Activated naive CD8-positive, alpha-beta T cell treated with anti-CD3 and anti-CD28 coated beads, Interleukin-2, amount 50 U/mL, for 24 hours (primary cell): ENCODE measurements at places on chromosomes 1 and 21.

DNA sequence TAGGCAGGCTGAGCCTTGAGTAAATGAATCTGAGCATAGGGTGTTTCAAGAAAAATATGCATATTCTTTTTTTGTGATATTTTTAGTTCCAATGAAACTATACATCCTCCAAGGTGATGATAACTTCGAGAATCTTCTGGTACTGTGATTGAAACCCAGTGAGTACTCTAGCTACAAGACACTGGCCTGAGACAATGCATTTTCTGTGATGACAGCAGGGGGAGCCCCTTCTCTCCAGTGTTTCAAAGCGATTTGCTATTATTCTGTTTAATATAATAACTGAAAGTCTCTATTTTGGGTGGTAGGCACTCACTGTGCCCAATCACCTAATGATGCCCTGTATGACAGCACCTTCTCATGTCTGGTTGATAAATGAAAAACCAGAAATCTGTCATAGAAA, 12.1 kb downstream of the IRF2BP2 start:
- H3K27me3 ChIP-seq: no peaks in the 10 kb centered on the region
- H3K27ac ChIP-seq: no peak overlapping the region
- H3K4me3 ChIP-seq: no peak overlapping the region
- H3K4me1 ChIP-seq: peaks cover 63% of the 10 kb centered on the region
- peaks cover 7% of the 10 kb centered on the region for H3K36me3 ChIP-seq

GRCh38 chr1:150235294-150235851, 539 bp downstream of the ANP32E start:
- H3K27me3 ChIP-seq: peaks cover 1% of the 10 kb centered on the region
- peaks cover 26% of the 10 kb centered on the region for H3K4me1 ChIP-seq
- DNase-seq: peak; percentile 49
- H3K36me3 ChIP-seq: peaks cover 27% of the 10 kb centered on the region
- no peak overlapping the region for H3K4me3 ChIP-seq
- H3K27ac ChIP-seq: no peak overlapping the region

DNA sequence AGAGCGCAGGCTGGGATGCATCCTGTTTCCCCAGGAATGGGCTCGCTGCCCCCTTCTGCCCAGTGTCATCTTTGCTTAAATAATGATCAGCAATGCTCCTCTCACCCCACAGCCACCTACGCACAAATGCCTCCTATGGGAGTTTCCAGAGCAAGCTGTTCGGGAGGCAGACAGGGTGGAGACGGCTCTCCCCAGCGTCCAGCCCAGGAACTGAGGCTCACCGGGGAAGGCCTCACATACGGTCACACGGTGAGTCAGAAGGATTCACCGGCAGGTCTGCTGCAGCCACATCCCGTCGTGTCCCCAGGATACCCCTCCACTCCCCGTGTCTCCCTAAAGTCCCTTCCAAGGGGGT, 40.3 kb upstream of the RUNX3 start:
- H3K27me3 ChIP-seq: no peaks in the 10 kb centered on the region
- H3K4me1 ChIP-seq: peaks cover 86% of the 10 kb centered on the region
- peak overlapping the region; percentile 95 for H3K27ac ChIP-seq
- H3K4me3 ChIP-seq: peak overlapping the region; percentile 80
- H3K36me3 ChIP-seq: peaks cover 29% of the 10 kb centered on the region
- DNase-seq: no peak

DNA sequence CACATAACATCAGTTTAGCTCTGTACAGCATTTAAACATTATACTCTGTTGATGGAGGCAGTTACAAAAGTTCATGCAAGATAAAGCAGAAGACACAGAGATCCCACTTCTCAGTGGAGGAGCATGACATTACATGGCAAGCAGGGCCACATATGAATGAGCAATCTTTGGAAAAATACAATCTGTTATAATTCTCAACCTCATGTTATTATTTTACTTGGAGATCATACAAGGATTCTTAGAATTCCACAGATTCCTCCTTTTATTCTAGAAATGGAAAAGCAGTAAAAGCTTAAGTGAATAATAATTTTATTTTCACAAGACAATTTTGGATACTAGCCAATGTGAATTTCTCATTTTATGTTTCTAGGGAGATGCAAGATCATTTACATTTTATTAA, 66.6 kb downstream of the IFI44 start:
- H3K4me3 ChIP-seq: no peak overlapping the region
- H3K27me3 ChIP-seq: peaks cover 3% of the 10 kb centered on the region
- no peaks in the 10 kb centered on the region for H3K4me1 ChIP-seq
- H3K27ac ChIP-seq: no peak overlapping the region
- DNase-seq: no peak

GRCh38 chr1:195979646-195980045, 628.6 kb downstream of the KCNT2 start:
- no peaks in the 10 kb centered on the region for H3K4me1 ChIP-seq
- no peak for DNase-seq
- H3K27ac ChIP-seq: no peak overlapping the region
- no peaks in the 10 kb centered on the region for H3K27me3 ChIP-seq
- H3K36me3 ChIP-seq: no peaks in the 10 kb centered on the region

DNA sequence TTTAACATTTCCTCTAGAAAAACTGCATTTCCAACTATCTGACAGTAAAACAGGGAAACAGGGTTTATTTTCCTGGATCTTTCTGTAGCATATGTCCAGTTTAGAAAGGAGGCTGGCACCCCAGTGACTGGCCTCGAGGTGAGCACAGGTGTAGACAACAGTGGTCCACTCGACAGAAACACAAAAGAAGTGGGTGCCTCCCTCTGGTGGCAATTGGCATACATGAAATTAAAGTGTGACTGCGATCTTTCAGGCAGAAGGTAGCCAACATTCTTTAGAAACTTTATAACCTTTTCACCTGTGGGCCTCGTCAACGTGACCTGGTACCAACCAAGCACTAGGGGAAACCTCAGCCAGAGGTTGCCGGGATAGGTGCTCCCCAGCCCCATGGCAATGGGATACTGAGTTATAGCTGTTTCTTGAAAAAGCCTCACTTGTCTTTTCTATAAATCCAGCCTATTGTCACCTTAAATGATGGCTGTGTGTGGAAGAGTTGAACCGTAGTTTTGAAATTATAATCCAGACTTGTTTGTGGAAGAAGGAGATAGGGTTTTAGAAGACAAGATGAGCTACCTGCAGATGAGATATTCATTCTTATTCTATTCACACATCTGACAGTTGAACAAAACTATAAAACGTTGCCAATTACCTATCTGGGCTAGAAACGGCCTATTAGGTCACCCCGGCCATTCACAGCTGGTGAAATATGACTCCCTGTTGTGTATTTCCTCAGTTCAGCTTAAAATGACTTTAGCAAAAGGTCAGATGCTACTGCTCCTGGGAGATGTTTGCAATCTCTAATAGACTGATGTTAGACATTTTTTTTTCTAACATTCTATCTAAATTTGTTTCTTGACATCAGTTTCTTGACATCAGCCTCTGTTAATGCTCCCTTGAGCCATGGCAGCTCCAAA, 44.3 kb downstream of the PCP4 start:
- H3K27me3 ChIP-seq: no peaks in the 10 kb centered on the region
- H3K4me3 ChIP-seq: no peak overlapping the region
- H3K36me3 ChIP-seq: no peaks in the 10 kb centered on the region
